Stimulated activated naive CD4-positive, alpha-beta T cell (primary cell): ENCODE measurements at places on chromosomes 5 and 9.
A peak's percentile ranks its signal among the peaks of the same experiment; 100 is the strongest.

DNA sequence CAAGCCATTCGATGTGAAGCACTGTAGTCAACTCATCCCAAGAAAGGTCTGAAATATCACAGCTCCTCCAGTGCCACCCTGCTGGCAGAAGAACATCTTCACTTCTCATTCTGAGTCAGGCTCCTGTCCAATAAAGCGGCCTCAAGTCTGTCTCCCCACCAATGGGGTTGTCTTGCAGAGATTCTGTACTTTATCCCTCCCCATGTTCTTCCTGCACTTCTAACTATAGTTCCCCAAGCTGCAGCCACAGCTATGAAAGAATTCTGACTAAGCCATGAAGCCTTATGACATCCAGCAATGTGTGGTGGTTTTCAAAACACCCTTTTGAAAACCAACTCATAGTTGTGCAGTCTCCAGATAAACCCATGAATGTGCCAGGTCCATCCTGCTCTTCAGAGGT is 6.8 kb downstream of the MACROH2A1 start:
- DNase-seq = no peak

- no peak for DNase-seq
These were observed 111.1 kb upstream of the KLF9 start for GRCh38 chr9:70525519-70525918.

DNA sequence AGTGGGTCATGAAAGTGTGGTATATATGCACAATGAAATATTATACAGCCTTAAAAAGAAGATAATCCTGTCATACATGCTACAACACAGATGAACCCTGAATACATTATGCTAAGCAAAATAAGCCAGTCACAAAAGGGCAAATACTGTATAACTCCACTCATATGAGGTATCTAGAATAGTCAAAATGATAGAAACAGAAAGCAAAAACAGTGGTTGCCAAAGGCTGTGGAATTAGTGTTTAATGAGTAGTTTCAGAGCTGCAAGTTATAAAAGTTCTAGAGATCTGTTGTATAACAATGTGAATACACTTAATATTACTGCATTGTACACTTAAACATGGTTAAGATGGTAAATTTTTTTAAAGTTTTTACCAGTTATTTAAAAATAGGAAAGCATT is 135.0 kb downstream of the OXCT1 start:
- no peak for DNase-seq

DNA sequence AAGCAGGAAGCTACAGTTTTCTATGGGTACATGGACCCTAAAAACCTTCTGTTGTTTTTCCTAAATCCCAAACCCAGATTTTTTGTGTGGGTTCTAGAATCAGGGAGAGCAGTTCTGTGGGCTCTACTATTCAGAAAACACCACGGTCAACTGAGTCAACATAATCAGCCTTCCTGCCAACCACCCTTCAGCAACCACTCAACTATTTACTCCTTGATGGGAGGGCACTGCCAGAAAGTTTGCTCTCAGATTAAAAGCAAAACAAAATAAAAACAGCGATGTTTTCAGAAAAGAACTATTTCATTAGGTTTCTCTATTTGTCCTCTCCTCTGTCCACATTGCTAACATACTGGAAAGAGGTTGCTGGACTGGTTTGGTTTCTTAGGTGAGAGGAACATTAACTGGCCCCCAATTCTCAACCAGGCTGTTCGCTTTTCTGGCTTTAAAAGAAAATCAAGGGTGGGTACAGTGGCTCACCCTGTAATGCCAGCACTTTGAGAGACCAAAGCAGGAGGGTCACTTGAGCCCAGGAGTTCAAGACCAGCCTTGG is 72.3 kb downstream of the GCNT1 start:
- DNase-seq = no peak

DNA sequence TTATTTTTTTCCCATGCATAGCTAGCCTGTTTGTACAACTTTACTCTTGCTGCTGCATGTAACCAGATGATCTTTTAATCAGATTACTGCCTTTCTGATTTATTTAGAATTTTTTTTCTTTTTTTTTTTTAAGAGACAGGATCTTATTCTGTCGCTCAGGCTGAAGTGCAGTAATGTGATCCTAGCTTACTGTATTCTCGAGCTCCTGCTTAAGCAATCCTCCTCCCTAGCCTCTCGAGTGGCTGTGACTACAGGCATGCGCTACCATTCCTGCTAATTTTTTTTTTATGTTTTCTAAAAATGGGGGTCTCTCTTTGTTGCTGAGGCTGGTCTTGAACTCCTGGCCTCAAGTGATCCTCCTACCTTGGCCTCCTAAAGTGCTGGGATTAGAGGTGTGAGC is 9.6 kb downstream of the DCP2 start:
- no peak for DNase-seq

- peak; percentile 19 for DNase-seq
These were observed 1.8 kb upstream of the WDR31 start for GRCh38 chr9:113341712-113342410.

- no peak for DNase-seq
These were observed 1172.5 kb downstream of the CDH12 start for GRCh38 chr5:21680641-21681040.

DNA sequence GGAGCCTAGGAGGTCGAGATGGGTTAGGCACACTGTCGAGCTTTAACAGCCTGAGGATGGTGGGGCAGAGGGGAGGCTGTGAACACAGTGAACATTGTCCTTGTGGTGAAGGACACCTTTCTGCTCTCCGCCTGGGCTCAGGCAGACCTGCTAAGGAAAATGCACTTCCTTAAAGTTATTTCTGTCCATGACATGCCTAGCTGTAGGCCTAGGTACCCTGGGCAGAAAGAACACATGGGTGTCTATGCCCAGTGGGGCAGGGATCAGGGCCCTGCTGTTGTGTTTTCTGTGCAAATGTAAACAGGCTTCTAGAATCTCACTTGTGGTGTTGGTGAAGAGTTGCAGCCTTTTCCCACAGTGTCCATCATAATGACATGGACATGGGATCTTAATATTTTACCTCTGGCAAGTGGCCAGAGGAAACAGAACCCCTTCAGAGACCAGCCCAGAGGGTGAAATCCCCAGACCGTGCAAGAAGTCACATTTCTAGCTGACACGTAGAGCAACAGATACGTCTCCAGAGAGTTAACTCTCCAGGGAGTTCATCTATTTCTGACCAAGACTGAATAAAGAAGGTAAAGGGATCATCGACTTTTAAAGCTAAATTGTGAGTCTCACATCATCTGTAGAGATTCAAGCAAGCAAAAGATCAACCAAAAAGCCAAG is 79.2 kb downstream of the C9orf152 start:
- DNase-seq = no peak

DNA sequence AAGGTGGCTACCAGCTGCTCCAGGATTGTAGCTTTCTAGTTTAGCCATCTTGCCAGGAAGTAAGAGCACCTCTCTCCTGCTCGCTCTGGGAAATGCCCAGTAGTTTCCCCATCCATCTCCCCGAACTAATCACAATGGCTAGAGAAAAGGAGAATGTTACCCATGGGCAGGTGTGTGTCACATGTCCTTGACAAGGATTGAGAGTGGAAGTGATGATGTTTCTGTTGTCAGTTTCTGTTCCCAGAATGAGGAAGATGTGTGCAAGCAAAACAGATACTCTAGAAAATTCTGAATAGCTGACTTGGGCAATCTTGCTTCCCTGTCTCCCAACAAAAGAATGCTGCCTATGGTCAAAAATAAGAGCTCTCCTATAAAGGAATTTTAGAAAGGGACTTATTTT is 429.5 kb downstream of the EBF1 start:
- DNase-seq = no peak

GRCh38 chr5:154627698-154628678 is 127.2 kb upstream of the LARP1 start:
- DNase-seq = no peak

GRCh38 chr9:88586452-88586851 is 51.5 kb downstream of the NXNL2 start:
- DNase-seq = no peak

DNA sequence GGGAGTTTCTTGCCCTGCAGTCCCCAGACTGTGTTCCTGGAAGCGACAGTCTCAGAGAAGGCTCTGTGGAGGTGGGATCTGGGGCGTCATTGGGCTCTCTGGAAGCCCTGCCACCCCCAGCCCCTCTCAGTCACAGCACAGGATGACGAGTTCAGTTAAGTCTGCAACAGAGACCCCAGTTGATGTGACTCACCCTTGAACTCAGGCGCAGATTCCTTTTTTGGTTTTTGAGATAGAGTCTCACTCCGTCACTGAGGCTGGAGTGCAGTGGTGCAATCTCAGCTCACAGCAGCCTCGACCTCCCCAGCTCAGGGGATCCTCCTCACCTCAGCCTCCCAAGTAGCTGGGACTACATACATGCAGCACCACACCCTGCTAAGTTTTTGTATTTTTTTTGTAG is 8.3 kb downstream of the HRH2 start:
- no peak for DNase-seq

DNA sequence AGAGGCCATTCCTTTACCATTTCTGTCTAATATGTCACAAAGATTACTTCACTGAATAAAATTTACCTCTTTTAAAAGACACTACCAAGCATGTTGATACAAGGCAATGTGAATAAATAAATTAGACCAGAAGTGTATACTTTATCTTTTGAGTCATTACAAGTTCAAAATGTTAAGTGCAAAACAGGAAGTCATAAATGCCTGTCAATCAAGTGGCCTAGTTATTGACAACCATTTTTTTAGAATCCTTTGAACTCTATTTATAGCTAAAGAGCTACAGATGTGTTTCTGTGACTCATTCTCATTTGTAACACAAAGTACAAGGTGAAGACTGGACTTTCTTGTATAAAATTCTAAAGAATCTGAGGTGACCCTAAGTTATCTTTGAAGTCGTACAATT is 602.7 kb upstream of the SEMA6A start:
- DNase-seq = no peak

DNA sequence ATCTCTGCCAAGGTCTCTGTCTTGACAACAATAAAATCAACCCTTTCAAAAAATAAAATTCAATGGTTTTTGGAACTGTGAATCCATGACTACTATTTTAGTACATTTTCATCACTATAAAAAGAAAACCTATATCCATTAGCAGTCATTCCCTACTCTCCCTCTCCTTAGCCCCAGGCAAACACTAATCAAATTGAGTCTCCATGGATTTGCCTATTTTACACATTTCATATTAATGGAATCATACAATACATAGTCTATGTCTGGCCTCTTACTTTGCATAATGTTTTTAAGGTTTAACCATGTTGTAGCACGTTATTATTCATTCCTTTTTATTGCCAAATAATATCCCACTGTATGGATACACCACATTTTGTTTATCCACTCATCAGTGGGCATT is 24.1 kb downstream of the RIGI start:
- no peak for DNase-seq

GRCh38 chr9:14313951-14314423 is at the start of gene NFIB:
Gene NFIB, minus strand, starts transcription at chr9:14314141. Its CDS starts 630 bp downstream, at chr9:14313511.
- DNase-seq = no peak

- no peak for DNase-seq
These were observed 18.2 kb downstream of the SLC22A5 start for GRCh38 chr5:132387640-132388117.

- DNase-seq = no peak
These were observed 534.5 kb downstream of the BNC2 start for GRCh38 chr9:16335788-16336580.

DNA sequence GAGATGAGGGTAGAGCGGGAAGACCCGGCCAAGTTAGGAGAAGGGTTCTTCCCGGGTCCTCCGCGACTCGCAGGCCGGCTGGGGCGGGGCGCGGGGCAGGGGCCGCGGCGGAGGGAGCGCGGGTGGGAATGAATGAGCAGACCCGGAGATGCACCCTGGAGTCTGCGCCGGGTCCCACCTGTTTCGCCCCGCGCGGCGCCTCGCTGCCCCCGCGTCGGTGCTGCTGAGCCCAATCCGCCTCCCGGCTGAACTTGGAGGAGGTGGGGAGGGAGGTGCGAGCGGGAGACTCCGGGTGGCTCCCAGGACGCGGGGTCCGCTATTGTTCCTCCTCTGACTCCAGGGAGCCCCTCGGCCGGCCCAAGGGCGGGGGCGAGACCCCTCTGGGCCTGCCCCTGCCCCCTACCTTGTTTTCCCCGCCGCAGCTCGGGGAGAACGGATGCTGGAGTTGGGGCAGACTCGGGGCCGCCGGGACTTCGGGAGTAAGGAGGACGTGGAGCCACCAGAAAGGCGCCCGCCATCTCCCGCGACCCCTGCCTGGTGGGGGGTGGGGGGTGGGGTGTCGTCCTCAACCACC is 659 bp downstream of the RAI14 start:
- DNase-seq = no peak
